Stimulated activated CD8-positive, alpha-beta memory T cell treated with anti-CD3 and anti-CD28 coated beads, Interleukin-15, amount 100 ng/mL, for 24 hours (primary cell): ENCODE measurements at places on chromosomes 7 and 10.
A peak's percentile ranks its signal among the peaks of the same experiment; 100 is the strongest.

DNA sequence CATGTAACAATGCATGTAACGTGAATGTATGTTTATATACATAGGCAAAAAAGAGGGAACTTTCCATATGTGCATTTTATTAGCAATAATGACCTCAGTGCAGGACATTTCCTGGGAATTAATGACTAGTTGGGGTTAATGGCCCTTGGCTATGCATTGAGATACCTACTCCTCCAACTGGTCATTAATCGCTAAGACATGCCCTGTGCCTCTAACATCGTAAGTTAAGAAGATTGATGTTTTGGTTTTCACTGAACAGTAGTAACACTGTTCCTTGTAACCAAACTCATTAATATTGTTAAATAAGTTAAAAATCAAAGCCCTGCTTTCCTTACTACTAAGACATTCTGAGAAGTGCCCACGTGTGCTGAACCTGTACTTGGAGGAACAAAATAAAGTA is 61.7 kb downstream of the SEMA3D start:
- no peak for DNase-seq

GRCh38 chr10:28494420-28494819 is 38.5 kb upstream of the WAC start:
- no peak for DNase-seq

GRCh38 chr7:123662755-123663154 is 7.1 kb downstream of the LMOD2 start:
- no peak for DNase-seq

DNA sequence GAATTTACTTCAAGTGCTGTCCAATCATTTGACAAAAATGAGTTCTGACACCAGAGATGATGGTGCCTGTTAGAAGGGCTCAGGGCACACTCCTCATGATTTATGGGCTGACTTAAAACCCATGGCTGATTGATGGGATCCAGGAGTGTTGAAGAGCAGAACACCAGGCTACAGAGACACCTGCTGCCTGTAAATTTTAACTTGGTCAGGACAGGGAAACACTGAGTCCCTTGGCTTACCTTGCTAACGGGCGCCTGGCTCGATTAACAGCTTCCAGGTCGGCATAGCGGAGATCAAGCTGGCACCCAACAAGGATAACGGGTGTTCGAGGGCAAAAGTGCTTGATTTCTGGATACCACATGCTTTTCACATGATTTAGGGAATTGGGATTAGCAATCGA is 51.4 kb downstream of the RHOBTB1 start:
- DNase-seq: no peak

DNA sequence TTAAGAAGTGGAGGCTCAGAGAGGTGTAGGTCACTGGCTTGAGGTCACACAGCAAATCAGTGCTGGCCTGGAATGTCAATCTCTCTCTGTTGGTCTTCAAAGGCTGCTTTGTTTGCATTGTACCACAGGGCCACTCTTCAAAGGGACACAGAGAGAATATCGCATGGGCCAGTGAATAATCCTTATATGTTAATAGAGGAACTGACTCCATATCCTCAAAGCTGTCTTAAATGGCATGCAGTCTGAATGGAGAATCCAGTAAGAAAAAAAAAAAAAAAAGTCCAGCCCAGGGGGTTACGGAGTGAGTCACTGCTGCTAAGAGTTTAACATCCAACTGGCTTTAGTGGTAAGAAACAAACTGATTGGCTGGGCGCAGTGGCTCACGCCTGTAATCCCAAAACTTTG is 54.1 kb downstream of the NRAP start:
- no peak for DNase-seq

DNA sequence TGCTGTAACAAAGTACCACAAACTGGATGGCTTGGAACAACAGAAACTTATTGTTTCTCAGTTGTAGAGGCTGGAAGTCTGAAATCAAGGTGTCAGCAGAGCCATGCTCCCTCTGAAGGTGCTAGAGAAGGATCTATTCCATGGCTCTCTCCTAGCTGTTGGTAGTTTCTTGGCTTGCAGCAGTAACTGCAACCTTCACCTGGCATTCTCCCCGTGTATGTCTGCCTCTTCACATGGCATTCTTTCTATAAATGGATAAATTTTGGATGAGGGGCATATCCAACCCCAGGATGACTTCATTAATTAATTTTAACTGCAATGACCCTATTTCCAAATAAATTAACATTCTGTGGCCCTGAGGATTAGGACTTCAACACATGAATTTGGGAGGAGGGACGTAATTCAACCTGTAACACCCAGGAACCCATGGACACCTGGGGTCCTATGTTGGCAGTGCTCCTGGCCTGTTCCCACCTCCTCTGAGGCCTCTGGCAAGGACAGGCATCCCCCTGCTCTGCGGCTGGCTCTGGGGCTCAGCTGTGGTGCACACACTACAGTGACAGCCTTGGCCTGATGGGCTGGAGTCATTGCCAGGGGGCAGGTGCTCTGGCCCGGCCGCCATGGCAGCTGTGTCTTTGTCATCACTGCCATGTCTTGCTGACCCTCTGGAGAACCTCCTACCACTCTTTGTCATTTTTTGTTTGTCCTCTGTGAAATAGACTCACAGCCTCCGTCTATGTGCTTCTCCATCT is 30.8 kb downstream of the LSMEM1 start:
- no peak for DNase-seq

DNA sequence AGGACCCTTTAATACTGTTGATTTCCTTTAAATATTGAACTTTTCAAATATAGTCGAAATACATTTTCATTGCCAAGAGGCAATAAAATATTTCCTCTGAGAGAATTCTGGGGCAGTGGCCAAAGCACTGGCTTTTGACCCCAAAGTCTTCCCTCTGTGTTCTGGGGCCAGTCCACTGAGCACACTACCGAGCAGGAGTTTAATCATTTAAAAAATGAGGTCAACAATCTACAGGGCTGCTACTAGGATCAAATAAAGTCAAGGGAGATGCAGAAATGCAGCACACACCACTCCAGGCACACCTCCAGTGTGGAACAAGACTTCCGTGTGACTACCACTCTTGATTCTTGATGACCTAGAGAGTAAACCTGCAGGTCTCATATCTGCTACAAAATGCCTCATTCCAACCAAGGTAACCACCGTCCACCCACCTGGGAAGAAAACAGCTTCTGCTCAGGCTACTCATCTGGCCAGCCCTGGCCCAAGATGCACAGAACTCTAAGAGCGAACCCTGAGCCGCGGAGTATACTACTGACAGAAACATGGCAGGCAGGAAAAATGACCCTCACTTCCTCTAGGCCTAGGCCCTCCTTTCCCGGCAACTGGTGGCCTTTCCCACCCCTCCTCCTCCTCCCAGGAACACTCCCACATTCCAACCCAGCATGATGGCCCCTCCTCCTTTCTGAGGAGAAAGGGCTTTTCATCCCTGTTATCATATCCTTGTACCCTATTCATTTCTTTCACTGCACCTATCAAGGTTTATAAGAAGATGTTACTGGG is 97.7 kb downstream of the ALOX5 start:
- DNase-seq: no peak

DNA sequence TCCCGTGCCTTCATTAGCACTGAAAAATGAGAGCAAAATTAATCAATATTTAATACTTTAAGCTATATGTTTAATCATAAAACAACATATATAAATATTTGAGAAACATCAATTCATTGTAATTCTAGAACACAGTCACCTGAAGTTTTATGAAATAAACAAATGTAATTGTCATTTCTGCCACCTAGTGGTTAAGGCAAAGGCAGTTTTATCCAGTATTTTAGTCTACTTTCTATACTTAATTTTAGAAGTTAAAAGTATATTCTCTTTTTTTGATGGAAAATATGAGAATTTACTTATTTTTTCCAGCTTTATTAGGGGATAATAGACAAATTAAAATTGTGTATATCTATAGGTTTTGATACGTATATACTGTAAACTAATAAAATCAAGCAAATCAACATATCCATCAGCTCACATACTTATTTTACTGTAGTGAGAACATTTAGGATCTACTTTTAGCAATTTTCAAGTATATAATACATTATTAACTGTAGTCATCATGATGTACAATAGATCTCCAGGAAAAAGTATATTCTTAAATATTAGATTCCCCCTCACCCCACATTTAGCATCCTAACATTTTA is 16.9 kb downstream of the PCGF6 start:
- DNase-seq: no peak

DNA sequence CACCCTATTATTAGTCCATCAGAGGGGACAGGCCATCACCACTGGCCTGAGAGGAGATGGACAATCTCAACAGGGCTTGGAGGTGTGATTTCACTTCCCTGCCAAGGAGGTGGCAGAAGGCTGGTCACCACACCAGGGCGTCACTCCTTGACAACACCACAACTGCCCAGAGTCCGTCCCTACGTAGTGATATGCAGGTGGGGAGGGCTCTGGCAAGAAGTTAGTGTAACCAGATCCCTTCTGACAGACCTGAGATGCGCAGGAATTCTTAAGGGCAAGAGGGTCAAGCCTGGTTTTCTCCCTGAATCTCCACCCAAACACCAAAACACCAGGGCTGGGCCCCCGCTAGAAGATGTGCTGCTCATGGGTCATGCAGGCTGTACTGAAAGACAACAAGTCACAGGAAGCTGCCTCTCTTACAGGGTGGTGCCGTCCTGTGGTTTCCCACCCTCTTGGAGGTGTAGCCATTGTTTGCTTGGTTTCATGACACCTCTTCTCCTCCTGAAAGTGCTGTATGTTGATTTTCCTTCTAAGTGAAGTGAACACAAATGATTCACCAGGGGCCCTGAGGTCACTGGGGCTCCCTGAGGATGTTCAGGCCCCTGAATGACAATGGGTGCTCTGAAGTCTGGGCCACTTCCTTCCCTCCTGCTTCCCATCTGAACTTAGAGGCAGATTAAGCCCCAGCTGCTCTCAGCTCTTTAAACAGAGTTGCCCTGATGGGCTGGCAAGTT is 27.1 kb downstream of the ATXN7L1 start:
- peak; percentile 31 for DNase-seq

- DNase-seq: no peak
These were observed 18.0 kb downstream of the UPP1 start for GRCh38 chr7:48106906-48107659.

GRCh38 chr7:145978769-145979168 is 137.8 kb upstream of the CNTNAP2 start:
- no peak for DNase-seq

- no peak for DNase-seq
These were observed 62.3 kb upstream of the NKX6-2 start for GRCh38 chr10:132848291-132848701.

DNA sequence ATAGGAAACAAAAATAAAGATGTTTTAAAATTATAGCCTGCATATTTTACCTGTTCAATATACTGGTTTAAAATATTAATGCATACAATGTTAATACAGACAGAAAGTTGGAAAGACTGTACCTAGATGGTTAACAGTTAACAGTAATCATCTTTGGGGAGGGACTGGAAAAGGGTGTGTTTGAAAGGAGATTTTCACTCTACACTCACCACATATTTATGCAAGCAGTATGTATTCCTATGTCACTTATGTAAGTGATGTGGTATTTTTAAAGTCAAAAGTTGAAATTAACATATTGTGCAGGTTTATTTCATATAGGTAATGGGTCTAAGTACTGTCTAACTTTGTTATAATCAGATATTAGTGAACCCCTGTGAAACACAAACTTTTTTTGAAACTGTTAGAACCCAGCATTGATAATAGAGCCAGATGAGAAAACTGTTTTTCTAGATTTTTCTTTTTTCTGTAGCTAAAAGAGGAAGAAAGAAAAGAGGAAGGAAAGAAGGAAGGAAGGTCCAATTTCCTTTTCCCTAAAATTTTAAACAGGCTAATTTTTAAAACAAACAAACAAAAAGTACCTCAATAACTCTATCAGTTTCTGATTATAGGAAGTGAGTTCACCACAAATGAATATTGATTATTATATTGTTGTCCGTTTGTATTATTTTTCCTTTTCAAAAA is 9.0 kb upstream of the STARD3NL start:
- no peak for DNase-seq

DNA sequence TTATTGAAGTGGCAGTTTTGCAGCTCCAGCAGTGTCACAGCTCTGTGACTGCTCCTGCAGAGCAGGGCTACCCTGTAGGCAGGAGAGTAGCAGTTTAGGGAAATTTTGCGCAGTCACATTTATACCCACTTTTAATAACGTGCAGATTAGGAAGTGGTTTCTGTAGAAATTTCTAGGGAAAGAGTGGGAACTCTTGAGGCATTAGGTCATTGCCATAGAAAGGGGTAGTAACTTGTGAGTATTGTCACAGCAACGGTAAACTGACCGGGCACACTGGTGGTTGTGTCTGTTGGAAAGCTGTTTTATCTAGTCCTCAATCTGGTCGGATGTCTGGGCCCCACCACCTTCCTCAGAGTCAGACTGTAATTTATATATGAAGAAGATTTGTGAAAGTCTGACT is 51.9 kb downstream of the CDC14C start:
- no peak for DNase-seq

GRCh38 chr10:2011106-2011716 is 273.9 kb upstream of the ADARB2 start:
- no peak for DNase-seq

DNA sequence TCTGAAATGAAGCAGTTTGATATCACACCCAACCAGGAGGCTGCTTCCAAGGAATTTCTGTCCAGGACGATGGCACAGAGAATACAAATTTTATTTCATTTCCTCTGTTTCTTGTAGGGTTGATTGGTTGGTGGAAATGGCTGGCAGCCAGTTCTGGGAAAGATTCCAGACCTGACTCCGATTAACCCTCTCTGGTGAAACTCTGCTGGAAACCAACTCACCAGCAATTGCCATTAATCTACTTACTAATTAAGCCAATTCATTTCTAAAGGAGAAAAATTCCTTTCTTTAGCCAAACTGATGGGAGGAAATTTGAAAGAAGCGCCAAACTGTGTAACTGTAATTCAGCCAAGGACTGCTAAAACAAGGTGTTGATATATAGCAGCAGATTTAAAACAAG is 10.7 kb downstream of the PTF1A start:
- DNase-seq: no peak

DNA sequence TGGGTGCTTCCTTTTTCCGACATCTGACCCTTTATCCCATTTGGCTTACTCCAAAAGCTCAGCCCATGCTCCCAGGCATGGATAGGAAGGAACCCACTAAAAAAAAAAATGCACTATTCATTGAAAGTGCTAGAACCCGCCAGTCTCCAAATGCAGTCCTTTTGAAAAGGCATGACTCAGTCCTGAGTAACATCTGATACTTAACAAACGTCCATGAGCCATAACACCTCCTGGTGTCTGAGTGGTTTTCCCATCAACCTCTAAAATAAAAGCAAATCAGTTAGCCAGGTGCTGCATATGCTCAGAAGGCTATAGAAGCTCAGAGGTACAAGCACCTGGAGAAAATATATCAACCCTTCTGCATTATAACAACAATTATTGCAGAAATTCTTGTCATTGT is 45.0 kb upstream of the CACUL1 start:
- DNase-seq: no peak

DNA sequence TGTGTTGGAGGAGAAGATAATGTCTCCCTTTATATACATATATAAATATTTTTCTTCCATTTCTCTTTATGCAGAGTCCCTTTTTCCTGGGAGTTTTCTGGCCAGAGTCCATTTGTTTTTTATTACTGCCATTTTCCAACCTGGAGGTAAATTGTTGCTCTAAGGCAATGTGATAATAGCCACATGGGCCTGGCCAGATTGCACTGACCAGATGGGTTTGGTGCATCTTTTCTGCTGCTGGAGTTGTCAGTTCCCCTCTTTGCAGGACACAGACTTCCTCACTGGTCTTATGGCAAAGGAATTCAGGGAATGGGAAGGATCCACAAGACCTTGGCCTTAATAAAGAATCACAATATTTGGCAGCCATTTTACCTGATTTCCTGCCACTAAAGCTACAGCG is 254.9 kb downstream of the SORCS3 start:
- DNase-seq: no peak
